ENCODE measurements at places on chromosomes 2 and 18.

- DNase-seq, result no peak
Measured at GRCh38 chr2:197075754-197076337, 149.3 kb upstream of the PGAP1 start.

GRCh38 chr2:197369933-197370320, 59.3 kb upstream of the ANKRD44 start:
- no peak for DNase-seq

DNA sequence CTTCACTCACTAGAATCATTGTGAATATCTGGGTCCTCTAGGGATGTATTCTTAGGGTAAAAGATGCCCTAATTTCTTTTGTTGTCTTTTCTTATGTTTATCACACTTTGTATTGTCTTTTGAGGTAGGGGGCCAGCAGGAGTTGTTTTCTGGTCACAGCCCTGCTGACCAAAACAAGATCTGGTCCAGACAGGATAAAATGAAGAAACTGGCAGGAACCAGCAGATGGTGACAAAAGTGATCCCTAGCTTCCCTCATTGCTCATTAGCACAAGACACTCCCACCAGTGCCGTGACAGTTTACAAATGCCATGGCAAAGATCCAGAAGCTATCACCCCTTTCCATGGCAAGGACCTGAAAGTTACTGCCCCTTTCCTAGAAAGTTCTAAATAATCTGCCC, 81.7 kb upstream of the CCDC85A start:
- DNase-seq, result no peak

DNA sequence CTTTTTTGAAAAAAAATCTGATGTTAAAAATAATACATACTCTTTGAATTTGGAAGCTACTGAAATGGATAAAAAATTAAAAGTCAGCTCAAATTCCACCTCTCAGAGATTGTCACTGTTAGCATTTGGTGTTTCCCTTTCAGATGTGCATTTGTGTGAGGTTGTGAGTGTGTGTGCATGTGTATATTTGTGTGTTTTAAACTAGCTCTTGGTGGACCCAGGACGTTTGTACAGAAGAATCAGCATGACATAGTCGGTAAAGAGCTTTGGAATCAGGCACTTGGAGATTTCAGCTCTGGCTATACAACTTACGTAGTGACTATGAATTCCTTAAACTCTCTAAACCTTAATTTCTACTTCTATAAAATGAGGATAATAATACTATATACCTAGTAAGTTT, 14.5 kb downstream of the SPATS2L start:
- no peak for DNase-seq

GRCh38 chr2:61993422-61994024, 88.0 kb downstream of the COMMD1 start:
- no peak for DNase-seq

- DNase-seq, result no peak
Measured at GRCh38 chr2:20966061-20966595, 77.7 kb downstream of the APOB start.

- no peak for DNase-seq
Measured at GRCh38 chr18:49247781-49248180, 212.7 kb downstream of the DYM start.

GRCh38 chr2:214215107-214215506, 195.7 kb upstream of the VWC2L start:
- no peak for DNase-seq

- DNase-seq, result no peak
Measured at GRCh38 chr18:13494871-13495445, 231.4 kb downstream of the FAM210A start.

- no peak for DNase-seq
Measured at GRCh38 chr2:180291060-180291459, 284.0 kb upstream of the CWC22 start.

DNA sequence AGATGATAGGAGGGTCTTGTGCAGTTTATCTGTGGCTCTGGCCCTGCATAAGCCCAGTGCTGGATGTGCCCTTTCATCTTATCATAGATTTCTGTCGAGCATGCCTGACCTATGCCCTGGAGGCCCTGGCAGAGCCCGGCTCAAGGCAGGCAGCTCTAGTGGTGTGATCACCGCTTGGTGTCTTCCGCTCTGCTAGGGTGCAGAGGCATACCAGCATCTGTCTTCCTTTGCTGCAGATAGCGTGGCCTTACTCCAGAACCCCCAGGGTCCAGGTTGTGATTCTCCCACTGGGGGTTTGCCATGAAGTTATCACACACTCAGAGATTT, 13.7 kb upstream of the TRAF3IP1 start:
- DNase-seq, result no peak

GRCh38 chr2:232483311-232483922, 4.2 kb downstream of the ECEL1 start:
- DNase-seq, result no peak

DNA sequence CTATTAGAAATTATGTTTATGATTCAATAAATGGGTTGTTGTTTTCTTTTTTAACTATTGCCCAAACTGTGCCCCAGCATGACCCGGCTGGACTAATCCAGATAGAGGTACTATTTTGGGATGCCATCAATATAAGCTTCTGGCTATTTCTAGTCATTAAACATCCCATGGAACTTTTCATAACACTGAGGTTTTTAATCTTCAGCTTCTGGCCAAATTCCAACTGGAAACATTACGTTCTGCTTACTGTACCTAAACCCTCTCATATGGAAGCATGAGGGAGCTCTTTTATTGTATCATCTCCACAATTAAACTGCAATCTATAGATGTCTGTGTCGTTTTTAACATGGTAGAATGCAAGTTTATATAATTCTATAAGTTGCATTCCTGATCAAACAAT, 674.7 kb downstream of the ARHGAP15 start:
- DNase-seq, result no peak

- DNase-seq, result no peak
Measured at GRCh38 chr2:73054980-73055379, 16.5 kb downstream of the SFXN5 start.

GRCh38 chr2:126963390-126963789, 64.7 kb downstream of the TEX51 start:
- no peak for DNase-seq

DNA sequence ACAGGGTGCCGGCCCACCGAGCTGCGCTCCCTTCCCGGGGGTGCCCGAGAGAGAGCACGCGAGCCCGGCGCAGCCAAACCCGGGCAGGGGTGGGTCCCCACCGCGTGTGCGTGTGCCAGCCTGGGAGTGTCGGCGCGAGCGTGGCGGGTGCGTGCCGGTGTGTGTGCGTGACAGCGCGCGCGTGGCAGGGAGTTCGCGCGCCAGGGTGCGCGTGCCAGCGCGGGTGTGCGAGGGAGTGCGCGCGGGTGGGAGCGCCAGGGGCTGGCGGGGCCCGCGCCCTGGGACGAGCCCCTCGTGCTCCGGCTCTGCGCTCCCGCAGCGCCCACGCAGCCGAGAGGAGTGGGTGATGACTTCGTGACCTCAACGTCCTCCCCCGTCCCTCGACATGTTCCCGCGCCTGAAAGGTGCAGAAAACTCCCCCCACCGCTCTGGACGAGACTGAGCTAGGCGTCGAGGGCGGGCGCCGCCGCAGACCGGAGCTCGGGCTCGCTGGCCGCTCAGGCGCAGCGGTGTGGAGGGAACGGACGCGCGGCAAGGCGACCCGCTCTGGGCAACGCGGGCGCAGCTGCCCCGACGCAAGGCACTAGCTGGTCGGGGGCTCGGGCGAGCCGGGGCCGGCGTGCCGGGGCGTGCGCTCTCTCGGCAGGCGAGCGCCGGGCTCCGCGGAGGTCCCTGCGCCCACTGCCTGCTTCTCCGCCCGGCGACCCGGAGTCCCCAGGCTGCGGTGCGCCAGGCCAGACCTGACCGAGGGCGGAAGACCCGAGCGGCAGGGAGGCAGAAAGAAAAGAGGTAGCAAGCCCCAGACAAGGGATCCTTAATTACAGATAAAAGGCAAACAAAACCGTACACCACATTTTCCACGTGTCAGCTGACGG, 582.8 kb downstream of the ZEB2 start:
- DNase-seq, result peak; percentile 20

- no peak for DNase-seq
Measured at GRCh38 chr18:24011123-24011917, 3.2 kb upstream of the TTC39C start.

DNA sequence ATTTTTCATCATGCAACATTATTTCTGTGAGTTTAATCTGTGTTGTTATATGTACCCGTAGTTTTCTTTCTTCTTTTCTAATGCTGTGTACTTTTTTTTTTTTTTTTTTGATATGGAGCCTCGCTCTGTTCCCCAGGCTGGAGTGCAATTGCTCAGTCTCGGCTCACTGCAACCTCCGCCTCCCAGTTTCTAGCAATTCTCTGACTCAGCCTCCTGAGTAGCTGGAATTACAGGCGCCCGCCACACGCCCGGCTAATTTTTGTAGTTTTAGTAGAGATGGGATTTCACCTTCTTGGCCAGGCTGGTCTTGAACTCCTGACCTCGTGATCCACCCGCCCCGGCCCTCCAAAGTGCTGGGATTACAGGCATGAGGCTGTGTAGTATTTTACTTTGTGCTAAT, 155.4 kb downstream of the GALR1 start:
- no peak for DNase-seq

- no peak for DNase-seq
Measured at GRCh38 chr2:182891611-182892010, 25.2 kb upstream of the FRZB start.

GRCh38 chr2:152585830-152586484, 131.3 kb downstream of the PRPF40A start:
- DNase-seq, result no peak

- DNase-seq, result no peak
Measured at GRCh38 chr2:42653908-42654445, 85.5 kb downstream of the MTA3 start.

- DNase-seq, result no peak
Measured at GRCh38 chr2:39724828-39725144, 54.3 kb downstream of the THUMPD2 start.

GRCh38 chr2:45293182-45293581, 283.9 kb upstream of the SIX2 start:
- DNase-seq, result no peak

GRCh38 chr18:10006311-10006893, 92.6 kb downstream of the VAPA start:
- DNase-seq, result no peak

GRCh38 chr2:234116010-234116409, 65.5 kb downstream of the SPP2 start:
- no peak for DNase-seq

- no peak for DNase-seq
Measured at GRCh38 chr2:205274801-205275200, 407.5 kb upstream of the NRP2 start.

- peak; percentile 54 for DNase-seq
Measured at GRCh38 chr2:43174368-43174916, 52.0 kb downstream of the ZFP36L2 start.

GRCh38 chr2:63041592-63041991, 9.0 kb upstream of the OTX1 start:
- no peak for DNase-seq

DNA sequence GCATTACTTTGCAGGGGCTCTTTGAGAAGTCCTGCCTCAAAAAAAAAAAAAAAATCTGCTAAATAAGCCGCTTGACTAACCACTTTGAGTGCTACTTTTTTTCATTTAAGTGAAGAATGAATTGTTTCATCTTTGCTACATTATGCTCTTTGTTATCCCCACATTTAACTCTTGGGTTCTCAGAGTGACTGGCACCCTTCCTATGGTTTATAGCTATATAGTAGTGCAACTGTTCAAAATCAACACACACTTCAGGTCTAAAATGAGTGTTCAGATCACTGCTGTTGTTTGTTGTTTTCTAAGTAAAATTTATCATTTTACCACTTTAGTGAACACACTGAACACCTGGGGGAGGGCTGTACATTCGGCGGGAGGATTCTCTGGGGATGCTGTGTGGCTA, 13.6 kb downstream of the STPG4 start:
- no peak for DNase-seq

GRCh38 chr2:65024149-65024829, 31.9 kb upstream of the CEP68 start:
- DNase-seq, result no peak

GRCh38 chr2:155727187-155727895, 605.2 kb downstream of the NR4A2 start:
- no peak for DNase-seq

DNA sequence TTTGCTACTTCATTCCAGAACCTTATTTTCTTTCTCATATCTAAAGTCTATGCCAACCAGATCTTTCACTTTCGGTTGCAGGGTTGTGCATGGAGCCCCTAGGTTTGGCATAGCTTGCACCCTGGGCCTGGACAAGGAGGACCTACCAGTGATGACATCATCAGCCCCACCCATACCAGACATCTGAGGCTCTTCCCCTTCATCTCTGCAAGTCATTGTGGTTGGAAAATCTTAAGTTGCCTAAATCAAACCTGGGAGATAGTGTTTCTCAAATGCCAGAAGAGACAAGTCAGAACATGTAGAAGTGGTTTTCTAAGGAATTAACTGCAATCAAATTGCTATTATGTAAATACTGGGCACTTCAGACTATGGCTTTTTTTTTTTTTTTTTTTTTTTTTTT, 363.3 kb downstream of the ZNF516 start:
- DNase-seq, result no peak

GRCh38 chr2:127208313-127208712, 11.8 kb downstream of the CYP27C1 start:
- DNase-seq, result no peak

- DNase-seq, result no peak
Measured at GRCh38 chr2:112733456-112733855, 12.6 kb downstream of the NT5DC4 start.

GRCh38 chr2:26384183-26384582, 17.5 kb upstream of the DRC1 start:
- DNase-seq, result no peak

DNA sequence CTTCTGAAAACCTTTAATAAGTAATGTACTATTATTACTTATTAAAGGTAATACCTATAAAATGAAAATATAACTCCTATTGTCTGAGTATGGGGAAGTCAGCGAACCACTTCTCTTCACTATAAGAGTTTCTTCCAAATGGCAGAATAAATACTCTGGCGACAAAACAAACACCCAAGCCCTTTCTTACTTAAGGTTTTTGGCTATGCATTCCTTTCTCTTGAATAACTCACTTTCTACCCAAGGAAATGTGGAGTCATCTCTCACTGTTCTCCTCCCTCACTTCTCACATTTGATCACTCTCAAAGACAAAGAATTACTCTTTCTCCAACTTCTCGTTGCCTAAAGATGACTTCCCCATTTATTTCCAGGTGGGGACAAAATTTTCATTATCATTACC, 816.8 kb upstream of the CRIM1 start:
- no peak for DNase-seq

- peak; percentile 78 for DNase-seq
Measured at GRCh38 chr2:9752441-9753275, 90.6 kb upstream of the TAF1B start.
